ENCODE measurements at places on chromosomes 4 and X. TPM values are rescaled to one million over a fixed set of nuclear protein-coding genes. Genes with fewer than 3 reads are reported as not detected.

- H3K36me3 ChIP-seq: peaks cover 49% of the 10 kb centered on the region
- no peak overlapping the region for H3K27ac ChIP-seq
- H3K4me1 ChIP-seq: peaks cover 63% of the 10 kb centered on the region
- H3K27me3 ChIP-seq: no peaks in the 10 kb centered on the region
- no peak for DNase-seq
Observed at GRCh38 chrX:66022632-66023384, 17.1 kb downstream of the VSIG4 start.

DNA sequence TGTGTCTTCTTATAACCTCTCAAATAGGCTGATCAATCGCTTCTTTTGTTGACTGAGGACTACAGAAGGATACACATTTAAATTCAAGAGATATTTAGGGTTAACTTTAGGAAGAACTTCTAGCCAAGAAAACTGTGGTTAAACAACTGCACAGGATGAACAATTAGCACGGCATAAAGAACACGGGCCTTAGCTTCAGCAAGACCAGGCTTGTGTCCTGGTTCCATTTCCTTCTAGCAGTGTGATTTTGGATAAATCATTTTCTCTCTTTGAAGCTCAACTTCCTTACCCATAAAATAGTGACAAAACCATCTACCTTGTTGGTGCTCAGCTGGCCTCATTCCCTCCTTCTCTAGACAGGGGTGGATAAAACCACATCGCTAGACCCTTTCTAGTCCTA is 117.6 kb downstream of the TSPAN5 start:
- DNase-seq: no peak
- H3K36me3 ChIP-seq: peaks cover 14% of the 10 kb centered on the region
- H3K4me1 ChIP-seq: peaks cover 16% of the 10 kb centered on the region
- no peaks in the 10 kb centered on the region for H3K27me3 ChIP-seq
- no peak overlapping the region for H3K4me3 ChIP-seq

DNA sequence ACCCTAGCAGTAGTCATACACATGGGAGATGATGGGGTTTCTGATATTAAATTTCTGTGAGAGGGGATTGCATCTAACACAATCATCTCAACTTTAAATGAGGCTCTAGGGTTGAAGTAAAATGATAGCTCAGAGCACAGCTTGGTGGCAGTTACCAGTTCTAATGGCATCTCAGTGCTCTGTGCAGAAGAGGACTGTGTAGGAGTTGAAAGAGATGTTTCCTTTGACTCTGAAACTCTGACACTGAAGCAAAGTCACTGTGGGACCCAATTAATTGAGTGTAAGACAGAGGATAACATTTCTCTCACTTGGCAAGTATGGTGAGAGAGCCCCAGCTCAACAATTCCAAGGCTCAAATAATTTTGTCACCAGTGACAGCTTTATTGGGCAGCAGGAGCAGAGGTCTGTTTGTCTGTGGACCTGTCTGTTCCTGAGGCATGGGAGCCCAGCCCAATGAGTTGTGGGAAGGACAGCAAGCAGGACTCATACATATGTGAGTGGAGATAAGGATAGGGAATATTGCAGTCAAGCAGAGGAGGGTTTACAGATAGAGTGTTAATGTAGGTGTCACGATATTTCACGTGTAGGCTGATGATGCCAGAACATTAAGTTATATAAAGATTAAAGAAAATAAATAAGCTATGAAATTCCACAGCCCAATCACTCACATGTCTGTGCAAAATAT is 76.7 kb upstream of the NAF1 start:
- H3K36me3 ChIP-seq: no peaks in the 10 kb centered on the region
- DNase-seq: no peak
- H3K4me1 ChIP-seq: no peaks in the 10 kb centered on the region

DNA sequence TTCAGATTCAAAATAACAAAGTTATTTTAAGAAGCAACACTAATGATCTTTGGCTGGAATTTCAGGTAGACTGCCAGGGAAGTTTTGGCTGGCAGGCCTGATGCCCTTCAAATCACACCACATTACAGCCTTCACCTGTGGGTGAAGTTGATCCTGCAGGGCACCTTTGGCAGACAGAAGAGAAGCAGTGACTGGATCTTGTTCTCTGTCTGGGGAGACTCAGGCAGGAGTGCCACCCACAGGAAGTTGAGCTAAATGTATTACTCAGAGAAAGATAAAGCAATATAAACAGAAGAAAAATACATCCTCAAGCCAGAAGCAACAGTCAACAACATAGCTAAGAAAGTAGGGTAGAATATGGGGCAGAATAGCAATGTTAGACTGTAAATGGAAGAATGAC is 12.8 kb upstream of the CFAP299 start:
- peaks cover 4% of the 10 kb centered on the region for H3K27me3 ChIP-seq
- H3K36me3 ChIP-seq: no peaks in the 10 kb centered on the region
- H3K27ac ChIP-seq: no peak overlapping the region
- DNase-seq: no peak
- no peaks in the 10 kb centered on the region for H3K4me1 ChIP-seq
- H3K4me3 ChIP-seq: no peak overlapping the region

DNA sequence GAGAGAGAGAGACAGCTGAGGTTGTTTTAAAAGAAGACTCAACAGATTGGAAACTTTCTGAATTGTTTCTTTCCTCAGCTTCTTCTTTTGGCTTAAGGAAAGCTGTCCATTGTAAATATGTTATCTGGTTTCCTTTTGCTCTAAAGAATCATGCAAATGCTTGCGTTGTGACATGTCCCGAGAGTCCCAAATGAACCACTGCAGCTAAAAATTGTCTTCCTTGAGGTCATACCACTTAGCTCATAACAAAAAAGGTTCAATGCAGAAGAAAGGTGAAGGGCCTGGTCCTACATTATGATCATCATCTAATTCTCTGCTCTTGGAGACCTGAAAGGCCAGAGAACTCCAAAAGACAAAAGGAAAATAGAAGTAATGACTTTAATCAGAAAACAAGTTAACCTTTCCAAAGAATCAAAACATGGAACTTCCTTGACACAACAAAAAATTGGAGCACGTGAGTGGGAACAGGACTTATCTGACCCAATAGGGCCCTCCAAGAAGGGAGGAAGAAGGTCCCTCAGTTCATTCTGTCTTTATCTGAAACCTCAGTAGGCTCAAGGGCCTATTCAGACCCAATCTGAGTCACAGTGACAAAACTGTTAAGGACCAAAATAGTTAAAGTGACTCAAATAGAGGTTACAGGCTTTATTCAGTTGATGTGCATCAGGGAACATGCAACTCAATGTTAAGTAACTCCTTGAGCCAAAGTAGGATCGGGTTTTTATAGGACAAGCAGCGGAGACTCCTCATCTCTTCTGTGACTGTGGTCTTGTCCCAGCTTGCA is 14.7 kb upstream of the VSIG1 start:
- peaks cover 5% of the 10 kb centered on the region for H3K4me1 ChIP-seq
- H3K27ac ChIP-seq: no peak overlapping the region
- H3K27me3 ChIP-seq: no peaks in the 10 kb centered on the region
- H3K4me3 ChIP-seq: no peak overlapping the region
- DNase-seq: no peak

H2BW2 gene
- total RNA-seq: not detected

All from activated CD8-positive, alpha-beta T cell treated with anti-CD3 and anti-CD28 coated beads, Interleukin-2, amount 10 ng/mL, durations not matched to agents 7 days and 5 days (primary cell).